Eye (tissue), 1 donor: ENCODE measurements at places on chromosomes 16 and 17.

DNA sequence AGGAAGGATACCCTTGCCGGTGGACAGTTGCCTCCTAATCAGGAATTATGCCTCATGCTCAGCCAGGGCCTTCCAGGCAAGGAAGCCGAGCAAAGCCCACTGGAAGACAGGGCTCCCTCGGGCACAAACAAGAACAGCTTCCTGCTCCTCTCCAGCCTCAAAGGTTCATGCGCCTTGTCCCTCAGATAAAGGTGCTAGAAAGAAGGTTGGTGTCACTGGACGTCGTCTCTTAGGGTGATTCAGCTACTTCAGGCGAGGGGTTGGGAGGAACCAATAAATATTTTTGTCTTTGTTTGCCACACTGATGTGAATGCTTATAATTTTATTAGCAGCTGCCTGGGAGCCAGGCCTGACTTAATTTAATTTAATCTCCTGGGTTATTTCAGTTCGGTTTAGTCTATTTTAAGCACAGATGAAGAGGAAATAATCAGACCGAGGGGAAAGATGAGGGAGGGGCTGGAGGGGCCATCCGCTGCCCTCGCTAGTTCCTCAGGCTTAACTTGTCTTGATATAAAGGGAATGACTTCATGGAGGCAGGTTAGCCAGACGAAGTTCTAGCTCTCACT lies 171.8 kb upstream of the CACNG5 start:
- DNase-seq = no peak

DNA sequence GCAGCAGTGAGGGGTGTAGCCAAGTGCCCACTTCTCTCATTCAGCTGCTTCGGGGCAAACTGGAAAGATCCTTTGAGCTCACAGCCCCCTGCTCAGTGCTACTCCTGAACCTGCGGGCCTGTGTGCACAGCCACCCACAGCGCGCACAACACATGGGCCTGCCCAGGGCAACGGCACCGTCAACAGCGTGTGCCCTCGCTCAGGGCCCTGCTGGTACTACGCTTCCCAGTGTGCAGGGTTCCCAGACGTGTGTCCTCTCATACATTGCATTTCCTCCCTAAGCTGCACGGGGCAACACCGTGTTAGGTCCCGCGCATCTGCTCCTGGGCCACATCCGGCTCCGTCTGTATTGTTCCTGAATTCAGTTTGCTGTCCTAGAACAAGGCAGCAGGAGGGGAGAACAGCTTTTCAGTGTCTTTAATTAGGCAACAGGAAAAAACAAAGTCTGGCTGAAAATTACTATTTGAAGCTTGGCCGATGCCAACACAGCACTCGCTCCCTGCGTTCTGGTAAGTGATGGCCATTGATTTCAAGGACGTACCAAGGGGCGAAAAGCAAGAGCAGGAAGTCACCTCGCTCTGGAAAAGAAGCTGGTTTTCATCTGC lies 15.2 kb downstream of the MRM3 start:
- DNase-seq = no peak

DNA sequence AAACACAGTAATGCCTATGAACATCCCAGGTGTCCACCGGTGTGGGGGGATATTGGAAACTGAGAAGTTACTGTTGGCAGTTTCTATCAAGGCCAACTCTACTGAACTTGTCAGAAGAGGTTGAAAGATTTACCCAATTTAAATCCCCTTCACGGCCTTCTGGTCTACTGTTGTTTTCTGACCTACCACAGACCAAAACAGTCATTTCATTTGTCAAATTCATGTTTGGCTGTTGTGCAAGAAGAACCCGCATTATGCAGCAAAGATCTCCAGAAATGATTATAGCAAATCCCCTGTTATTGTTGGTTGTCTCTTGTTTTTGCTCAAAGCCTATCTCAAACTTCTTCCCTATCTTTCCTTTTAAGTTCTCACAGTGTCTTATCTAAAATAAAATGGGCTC lies 73.1 kb upstream of the MAF start:
- DNase-seq = no peak

DNA sequence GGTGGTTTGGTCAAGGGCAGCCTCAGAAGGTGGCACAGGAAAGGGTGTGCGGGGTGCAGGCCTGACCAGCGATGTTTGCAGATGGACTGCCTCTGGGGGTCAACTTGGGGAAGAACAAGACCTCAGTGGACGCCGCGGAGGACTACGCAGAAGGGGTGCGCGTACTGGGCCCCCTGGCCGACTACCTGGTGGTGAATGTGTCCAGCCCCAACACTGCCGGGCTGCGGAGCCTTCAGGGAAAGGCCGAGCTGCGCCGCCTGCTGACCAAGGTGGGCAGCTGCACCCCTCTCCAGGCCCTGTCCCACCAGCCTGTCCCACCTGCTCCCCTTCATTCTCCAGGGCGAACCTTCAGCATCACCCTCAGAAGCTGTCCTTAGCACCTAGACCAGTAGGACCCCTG lies 12.5 kb downstream of the DHODH start:
- no peak for DNase-seq

GRCh38 chr16:89000207-89000959 lies 23.4 kb upstream of the CBFA2T3 start:
- DNase-seq = no peak

DNA sequence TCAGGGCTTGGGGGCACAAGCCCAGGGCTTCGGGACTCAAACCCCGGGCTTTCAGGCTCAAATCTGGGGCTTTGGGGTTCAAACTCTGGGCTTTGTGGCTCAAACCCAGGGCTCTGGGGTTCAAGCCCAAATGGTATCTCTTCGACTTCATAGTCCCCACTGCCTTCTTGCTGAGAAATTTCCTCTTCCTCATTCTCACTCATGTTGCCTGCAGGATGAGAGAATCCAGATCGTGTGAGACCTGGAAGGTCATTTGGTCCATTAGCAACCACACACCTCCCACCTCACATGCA lies 576 bp downstream of the ZNF768 start:
- DNase-seq = no peak

DNA sequence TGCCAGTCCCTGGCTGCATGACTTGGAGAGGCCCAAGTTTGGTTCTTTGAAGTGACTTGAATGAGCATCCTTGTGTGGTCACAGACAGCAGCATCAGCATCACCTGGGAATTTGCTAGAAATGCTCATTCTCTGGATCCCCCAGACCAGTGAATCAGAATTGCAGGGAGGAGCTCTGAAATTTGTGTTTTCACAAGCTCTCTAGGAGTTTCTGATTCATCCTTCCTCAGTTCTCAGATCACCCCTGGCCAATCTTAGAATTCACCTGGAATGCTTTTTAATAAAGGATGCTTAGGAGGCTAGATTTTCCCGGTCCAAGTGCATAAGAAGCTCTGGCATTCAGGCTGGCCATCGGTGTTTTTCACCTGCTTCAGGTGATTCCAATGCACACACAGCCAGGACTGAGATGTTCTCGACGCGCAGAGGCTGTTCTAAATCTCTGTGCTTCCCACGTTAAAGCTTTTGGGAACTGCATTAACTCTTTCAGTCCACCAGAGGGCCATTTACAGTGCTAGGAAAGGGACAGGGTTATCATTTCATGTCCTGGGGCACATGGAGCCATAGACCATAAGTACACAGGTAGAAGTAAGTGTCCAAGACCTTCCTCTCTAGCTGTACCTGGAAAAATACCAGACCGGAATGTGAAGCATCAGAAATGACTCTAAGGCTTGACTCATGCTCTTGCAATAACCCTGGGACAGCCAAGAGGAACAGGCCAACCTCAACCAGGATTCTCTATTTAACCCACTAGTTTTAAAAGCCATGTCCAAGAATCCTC lies 85.7 kb upstream of the XYLT1 start:
- peak; percentile 52 for DNase-seq

GRCh38 chr17:64385187-64386083 lies 5.2 kb downstream of the PECAM1 start:
- DNase-seq = no peak

- no peak for DNase-seq
These were observed 51.7 kb downstream of the CCDC42 start for GRCh38 chr17:8692916-8693315.

DNA sequence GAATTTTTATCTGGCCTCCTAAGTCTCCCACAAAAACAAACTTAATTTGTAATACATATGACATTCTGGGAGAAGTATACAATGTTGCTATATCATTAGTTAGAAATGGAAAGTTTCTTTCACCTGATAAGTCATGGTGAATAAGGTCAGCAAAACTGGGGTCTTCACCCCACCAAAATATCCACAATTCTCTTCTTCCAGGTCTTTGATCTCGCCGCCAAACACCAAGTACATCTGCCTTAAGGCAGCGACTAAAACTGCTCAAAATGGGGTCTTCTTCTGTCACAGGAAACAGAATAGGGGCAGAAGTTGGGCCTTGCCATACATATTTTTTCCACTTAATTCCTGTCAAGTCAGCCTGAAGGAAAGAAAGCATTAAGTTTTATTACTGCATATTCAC lies 2.1 kb downstream of the MED13 start:
- peak; percentile 20 for DNase-seq

DNA sequence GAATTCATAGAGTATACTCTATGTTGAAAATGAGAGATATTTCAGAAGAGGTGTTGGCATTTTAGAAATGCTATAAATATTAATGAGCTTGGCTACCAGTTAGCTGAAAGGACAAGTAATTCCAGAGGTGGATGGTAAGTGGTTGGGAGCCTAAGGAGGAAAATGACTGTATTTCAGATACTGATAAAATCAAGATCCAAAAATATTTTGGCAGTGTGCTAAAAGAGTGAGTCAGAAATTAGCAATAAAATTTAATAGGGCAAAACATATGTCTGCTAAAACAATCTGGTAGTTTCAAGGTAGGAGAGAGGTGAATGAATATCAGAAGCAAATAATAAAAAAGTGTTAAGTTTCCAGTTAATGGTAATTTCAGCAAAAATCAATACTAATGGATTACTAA lies 1287.9 kb downstream of the CDH8 start:
- no peak for DNase-seq
